ENCODE measurements at places on chromosomes 7 and 10. TPM values are rescaled to one million over a fixed set of nuclear protein-coding genes. Genes with fewer than 3 reads are reported as not detected.

DNA sequence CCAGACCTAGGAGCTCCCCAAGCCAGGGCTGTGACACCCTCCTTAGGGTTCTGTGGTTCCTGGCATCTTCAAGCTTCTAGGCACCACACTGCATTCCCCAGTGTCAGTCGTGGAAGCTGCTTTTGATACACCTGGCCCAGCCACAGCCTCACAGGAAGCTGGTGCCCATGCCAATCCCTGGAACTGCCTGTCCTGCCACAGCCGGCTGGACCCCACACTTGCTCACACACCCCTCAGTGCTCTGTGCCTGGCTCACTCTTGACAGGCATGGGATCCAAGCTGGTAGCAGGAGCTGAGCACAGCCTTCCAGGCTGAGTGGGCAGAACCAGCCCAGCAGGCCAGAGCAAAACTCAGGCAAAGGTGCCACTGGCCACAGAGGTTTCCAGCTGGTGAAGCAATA is 21.8 kb downstream of the LRRC72 start:
- DNase-seq: no peak

DNA sequence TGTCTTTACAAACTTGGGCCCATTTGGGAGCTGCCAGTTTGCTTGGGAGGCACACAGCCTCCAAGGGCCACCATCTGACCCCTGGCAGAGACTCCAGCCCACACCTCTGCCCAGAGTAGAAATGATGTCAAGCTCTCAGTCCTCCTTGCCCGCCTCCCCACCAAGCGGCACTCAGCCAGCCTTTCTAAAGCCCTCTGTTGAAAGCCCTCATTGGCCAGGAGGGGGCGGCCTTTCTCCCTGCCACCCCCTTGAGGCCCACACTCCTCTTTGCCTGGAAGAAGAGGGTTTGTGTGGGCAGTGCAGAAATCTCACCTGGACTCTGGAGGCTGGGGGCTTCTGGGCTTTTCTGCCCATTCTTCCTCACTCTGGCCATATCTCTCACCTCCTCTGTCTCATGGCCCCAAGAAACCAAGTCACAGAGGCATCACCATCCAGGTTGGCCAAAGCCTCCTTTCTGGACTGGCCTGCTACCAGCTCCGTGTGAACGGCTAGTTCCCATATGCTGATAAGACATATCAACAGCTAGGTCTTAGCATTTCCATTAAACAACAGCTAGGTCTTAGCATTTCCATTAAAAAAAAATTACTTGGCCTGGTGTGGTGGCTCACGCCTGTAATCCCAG is 36.1 kb downstream of the UBTD1 start:
- DNase-seq: no peak

GRCh38 chr7:23295401-23295697 is 3.8 kb upstream of the MALSU1 start:
- DNase-seq: no peak

DNA sequence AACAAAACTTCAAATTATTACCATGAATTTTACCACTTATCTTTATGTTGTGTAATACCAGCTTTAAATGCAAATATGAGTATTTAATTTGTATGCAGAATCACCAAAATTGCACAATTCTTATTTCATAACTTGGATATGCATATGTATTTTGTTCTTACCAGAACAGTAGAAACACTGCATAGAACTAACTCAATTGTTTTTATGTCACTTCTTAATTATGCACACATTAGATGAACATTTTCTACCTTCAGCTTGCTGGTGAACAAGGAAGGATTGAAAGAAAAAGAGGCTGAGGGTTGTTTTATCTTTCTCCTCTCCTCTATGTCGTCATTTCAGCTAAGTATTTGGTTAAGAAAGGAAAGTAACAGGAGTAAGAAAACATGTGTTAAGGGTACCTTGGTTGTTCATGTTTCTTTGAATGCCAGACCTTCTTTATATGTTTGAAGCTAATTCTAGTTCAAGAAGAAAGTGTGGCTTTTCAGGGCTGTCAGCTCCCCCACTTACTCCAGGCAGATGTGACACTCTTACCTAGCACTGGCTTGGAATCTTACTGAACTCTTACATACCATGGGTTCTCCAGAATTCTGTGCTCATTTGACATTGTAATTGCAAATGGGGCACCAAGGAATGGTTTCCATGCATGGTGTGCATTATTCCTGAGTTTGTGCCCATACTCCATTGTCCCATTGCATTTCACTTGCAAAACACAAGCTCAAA is 148.5 kb downstream of the TSPAN12 start:
- no peak for DNase-seq

DNA sequence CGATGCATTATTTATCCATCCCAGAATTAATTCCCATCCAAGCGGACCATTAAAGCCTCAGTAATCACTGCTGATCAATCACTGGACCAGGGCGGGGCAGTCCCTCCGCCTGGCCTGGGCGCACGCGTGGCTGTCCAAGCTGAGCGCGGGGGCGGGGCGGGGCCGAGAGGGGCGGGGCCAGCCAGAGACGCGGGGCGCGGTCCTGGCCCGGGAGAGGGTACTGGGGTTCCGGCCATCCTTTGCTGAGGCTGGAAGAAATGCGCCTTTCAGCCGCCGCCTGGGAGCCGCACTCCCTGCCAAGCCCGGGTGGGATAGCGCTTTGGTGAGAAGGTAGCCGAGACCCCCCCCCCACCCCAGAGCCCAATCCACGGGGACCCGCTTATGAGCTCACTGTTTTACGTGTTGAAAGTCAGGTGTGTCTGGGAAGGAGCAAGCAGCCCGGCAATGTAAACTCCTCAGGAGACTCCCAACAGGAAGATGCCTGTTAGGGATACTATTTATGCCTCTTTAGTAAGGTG is at the start of gene ARHGAP22:
TSS of gene ARHGAP22 (minus strand) at position 83 of the 518 bp plus-strand sequence. CDS start 277 bp downstream, outside the sequence.
- DNase-seq: no peak

DNA sequence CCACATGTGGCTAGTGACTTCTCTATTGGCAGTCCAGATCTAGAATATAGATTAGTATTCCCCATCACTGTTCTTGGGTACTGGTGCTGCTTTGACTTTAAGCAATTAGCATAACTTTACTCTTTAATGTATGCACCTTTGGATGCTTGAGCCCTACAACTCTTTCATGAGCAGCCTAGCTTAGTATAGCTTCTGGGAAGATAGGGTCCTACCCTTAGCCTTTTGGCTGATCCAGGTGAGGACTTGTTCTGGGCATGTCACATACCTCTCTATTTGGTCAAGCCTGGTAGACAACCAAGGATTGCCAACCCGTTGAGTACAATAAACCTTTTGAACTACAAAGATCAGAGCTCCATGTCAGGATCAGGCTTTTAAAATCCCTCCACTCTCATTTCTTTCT is 17.7 kb downstream of the PCGF5 start:
- DNase-seq: no peak

- no peak for DNase-seq
Observed at GRCh38 chr10:102400076-102400475, 4.6 kb downstream of the NFKB2 start.

- DNase-seq: no peak
Observed at GRCh38 chr10:76618171-76618570, 1019.4 kb downstream of the KCNMA1 start.

GRCh38 chr10:61828034-61828433 is 73.5 kb upstream of the ARID5B start:
- no peak for DNase-seq

- DNase-seq: no peak
Observed at GRCh38 chr10:84428711-84429110, 100.3 kb downstream of the CCSER2 start.

DNA sequence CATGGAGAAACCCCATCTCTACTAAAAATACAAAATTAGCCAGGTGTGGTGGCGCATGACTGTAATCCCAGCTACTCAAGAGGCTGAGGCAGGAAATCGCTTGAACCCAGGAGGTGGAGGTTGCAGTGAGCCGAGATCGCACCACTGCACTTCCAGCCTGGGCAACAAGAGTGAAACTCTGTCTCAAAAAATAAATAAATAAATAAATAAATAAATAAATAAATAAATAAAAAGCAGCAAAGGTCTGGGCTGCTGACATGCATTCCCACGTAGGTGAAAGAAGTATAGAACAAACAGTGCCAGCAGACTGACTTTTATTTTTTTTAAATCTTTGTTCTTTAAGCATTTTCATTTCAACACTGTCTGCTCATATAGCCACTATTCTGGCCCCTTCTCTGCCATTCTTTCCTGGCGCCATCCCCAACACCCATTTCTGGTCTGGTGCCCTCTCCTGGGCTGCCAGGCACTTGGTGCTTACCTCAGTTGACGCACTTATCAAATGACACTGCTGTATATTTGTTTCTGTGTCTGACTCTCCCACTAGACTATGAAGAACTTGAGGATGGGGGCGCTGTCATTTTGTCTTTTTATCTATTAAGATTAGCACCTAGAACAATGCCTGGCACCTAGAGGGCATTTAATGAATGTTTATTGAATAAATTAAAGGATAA is 15.6 kb downstream of the FAM107B start:
- DNase-seq: no peak

DNA sequence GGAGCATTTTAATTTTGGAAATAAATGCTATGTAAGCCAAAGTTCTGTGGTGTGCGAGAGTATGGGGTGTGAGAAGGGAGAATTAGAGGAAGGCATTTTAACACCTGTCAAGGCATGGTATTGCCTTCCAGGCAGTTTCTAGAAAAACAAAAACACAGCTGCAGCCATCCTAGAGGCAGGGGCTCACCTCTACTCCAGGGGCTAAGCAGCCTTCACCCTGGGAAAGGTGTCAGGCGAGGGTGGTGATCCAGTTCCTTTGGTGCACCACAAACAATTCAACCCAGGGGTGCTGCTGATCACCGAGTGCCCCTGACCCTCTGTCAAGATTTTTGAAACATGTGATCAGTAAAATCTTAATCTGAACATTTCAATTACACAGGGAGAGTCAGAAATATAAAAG is 59.2 kb upstream of the GPR26 start:
- no peak for DNase-seq

DNA sequence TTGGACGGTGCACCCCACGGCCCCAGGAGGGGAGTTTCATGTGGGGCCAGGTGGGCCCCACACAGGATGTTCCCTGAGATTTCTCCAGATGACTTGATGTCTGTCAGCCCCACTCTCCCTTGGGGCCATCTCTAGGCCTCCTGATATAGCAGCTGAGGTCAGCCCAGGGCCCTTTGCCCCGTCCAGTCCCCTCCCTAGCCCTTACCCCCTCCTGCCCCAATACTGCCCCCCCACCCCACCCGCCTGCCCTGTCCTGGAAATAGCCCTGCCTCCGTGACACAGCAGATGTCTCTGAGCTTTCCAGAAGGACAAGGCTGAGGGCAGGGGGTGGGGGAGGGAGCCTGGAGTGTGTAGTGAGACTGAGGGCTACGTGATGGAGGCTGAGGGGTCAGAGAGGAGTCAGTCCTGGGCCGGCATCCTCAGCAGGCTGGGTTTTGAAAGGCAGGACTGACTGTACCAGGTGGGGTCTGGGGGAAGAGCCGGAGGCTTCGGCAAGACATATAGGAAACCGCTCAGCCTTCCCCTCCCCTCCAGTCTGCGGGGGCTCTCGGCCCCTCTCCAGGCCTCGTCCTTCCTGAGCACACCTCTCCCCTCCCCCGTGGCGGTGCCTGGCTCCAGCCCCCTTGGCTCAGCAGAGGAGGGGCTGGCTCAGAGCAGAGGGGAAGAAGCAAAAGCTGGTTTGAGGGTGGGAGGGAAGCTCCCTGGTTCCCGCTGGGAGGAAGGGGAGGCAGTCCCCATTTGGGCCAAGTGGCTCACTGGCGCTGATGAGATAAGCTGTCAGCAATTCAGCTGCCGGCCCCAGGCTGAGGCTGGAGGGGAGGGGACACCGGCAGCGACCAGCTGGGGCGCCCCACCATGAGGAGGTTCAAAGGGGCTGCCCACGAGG is 2.0 kb downstream of the FLNC start:
- DNase-seq: no peak

DNA sequence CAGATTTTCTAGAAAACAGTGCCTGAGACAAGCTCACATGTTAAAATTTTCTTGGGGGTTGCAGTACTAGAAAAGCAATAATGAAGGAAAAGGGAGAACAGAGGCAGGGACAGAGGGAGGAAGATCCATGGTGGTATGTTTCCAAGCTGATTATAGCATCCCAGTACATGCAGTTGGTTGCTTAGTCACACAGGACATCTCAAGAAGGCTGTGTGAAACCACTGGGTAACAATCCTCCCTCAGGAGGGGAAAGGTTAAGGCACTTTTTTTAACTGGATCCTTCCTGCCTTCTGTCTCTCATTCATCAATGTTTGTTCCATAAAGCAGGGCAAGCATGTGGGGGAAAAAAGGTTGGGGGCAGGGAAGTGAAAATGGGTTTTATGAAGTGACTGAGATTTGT is 6.1 kb upstream of the IMMP2L start:
- DNase-seq: no peak

GRCh38 chr7:113099284-113099919 is 12.8 kb upstream of the GPR85 start:
- no peak for DNase-seq

DNA sequence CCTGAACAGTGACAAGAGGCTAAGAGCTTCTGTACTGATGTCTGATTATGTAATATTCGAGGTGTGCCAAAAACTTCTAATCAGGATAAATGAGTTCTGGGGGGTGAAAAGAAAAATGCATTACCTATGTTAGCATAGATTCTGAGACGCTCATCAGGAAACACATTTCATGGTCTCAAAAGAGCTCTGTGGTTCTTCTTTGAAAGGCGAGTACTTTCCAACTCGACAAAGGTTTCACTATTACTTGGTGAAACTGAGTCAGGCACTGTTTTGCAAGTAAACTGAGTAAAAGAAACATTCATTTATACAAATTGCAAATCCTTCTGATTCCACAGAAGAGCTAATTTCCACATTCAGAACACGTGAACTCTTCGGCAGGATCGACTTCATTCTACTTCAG is 523.2 kb downstream of the GATA3 start:
- no peak for DNase-seq

- no peak for DNase-seq
Observed at GRCh38 chr10:124735491-124736286, 8.5 kb downstream of the FAM53B start.

DNA sequence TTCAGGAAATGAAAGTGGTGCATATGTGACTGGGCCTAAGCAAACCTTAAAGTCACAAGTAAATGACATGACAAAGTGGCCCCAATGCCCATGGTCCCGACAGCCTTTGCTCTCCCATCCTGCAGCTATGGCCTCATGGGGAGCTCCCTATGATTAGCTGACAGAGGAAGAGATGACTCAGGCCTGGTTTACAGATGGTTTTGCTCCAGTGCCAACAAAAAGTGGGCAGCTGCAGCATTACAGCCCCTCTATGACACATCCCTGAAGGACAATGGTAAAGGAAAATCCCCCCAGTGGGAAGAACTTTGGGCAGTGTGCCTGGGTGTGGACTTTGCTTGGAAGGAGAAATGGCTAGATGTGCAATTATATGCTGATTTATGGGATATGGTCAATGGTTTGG is 105.1 kb upstream of the ADCY1 start:
- DNase-seq: no peak

DNA sequence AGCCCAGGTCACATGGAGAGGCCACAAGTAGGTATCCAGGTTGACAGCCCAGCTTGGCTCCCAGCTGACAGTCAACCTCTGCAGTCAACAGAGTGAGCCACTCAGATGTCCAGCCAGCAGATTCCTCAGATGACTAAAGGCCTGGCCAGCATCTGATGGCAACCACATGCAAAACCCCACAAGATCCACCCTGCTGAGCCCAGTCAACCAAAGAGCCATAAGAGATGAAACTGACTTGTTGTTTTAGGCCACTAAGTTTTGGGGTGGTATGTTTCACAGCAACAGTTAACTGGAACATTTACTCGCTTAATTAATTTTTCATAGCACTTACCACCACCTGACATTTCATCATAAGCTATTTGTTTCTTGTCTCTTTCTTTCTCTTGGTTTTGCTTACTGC is 107.3 kb upstream of the KDM7A start:
- DNase-seq: no peak

CPA5 gene
- total RNA-seq: not detected

ZNF727 gene
- 5.4 TPM for total RNA-seq

CPA2 gene
- not detected for total RNA-seq

CFAP43 gene
- 12.9 TPM for total RNA-seq

SHH gene
- 7.3 TPM for total RNA-seq

NRG3 gene
- 2.6 TPM for total RNA-seq
